ENCODE measurements at places on chromosomes 1 and 21.
A peak's percentile ranks its signal among the peaks of the same experiment; 100 is the strongest.

GRCh38 chr1:64810001-64810400, 65.1 kb downstream of the RAVER2 start:
- DNase-seq: no peak

DNA sequence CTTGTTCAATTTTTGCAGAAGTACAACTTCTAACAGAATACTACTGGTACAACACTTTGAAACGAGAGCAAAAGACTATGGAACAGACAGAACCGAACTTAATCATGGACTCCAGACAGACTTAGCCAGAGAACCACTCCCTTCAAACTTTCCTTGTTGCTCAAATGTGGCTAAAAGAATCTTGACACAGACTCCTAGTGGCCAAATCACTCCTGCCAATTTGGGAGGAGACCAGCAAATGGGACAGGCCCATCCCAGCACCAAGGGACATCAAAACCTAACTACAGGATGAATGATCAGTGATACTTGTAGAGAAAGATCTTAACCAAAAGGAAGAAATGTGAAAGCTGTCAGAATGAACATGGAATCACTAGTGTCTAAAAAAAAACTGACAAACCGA, 154.0 kb downstream of the MATN1 start:
- DNase-seq: no peak

GRCh38 chr1:1208713-1209433, 2.5 kb upstream of the TNFRSF18 start:
- peak; percentile 83 for DNase-seq

DNA sequence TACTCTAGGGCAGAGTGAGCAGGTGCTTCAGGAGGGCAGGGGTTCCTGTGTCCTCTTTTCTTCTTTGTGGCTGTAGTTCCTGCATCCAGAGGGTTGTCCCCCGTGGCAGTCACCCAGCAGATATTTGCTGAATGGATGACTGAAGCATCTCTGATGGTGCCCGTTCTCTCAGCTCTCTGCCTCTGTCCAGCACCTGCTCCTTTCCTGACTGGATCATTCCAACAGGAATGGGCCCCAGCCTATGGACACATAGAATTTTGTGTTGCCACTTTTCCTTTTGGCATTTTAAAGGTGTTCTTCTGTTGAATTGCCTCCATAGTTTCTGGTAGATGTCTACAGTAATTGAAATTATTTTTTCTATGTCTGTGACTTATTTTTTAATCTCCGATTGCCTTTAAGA, 372.5 kb upstream of the C1orf174 start:
- DNase-seq: no peak
